ENCODE measurements at places on chromosomes 1 and 21.

DNA sequence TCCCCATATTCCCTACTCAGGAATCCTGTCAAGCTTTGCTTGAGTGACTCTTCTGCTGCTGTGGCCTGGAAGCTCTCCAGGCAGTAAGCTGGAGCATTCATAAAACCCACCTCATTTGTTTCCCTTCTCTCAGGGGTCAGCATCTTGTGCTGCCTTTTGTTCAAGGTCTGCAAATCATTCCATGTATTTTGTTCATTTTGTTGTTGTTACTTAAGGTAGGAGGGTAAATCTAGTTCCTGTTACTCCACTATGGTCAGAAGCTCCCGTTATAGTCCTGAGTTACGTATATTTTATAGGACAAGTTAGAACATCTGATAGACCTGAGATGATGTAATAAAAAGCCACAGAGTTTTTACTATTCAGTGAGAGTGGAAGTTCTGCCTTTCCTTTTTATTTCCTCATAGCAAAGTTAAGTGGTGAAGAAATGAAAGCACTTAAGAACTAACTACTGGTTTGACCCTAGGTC, 9.9 kb downstream of the SYNJ1 start:
- no peak for DNase-seq

DNA sequence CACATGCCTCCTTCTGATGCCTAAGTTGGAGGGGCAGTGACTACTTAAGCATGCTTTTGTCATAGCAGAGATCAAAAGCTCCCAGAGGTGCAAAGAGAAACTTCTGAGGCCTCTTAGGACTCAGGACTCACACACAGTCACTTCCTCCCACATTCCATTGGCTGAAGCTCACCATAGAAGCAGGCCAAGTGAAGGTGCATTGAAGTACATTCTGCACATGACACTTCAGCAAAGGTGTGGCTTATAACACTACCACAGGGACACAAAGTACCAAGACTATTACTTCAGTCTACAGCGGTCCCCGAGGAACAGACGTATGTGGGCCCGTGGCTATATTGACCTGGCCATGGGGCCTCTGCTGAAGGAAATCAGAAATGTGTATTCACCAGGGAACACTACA, 2.5 kb upstream of the POGK start:
- DNase-seq, result no peak

DNA sequence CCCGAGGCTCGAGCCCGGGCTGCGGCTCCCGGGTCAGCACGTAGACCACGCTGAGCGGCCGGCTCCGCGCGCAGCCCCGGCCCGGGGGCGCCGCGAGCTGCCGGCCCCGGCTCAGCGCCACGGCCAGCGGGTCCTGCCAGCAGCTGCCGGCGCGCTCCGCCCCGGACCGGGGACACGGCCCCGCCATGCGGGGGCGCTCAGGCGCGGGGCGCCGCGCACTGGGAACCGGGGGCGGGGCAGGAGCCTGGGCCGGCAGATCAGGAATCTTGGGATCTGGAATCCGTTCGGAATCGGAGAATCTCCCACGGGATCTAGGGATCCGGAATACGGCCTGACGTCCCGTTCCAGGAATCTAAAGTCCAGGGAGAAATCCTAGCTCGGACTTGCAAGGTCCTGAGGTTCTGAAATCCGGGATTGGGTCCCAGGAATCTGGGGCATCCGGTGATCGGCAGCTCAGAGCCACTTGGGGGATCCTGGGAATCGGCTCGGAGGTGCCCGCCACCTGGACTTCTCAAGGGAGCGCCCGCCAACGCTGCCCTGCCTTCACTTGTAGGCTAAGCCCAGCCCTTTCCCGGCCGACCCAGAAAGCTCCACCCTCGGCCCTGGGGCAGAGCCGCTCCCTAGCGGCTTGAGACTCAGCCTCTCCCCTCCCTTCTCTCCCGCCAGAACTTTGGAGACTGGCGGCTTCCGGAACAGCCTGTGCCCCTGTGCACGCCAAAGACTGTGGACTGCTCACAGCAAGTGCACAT, at the start of gene MAP3K6:
MAP3K6 (minus strand) TSS at position 551 of the 749 bp plus-strand sequence; CDS start at position 187, 364 bp downstream.
- DNase-seq, result peak; percentile 58

DNA sequence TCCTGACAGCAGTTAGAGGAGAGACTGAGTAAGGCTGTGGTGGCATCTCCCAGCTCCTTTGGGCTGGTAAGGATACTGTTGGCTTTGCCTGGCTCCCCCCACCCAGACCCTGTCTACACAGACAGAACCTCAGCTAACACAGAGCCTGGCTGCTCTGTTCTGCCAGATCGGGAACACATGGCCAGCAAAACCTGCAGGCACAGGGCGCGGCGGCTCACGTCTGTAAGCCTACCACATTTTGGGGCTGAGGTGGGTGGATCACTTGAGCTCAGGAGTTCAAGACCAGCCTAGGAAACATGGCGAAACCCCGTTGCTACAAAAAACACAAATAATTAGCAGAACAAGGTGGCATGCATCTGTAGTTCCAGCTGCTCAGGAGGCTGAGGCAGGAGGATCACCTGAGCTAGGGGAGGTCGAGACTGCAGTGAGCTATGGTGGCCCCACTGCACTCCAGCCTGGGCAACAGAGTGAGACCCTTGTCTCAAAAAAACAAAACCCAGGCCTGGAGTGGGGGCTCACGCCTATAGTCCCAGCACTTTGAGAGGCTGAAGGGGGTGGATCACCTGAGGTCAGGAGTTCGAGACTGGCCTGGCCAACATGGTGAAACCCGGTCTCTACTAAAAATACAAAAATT, 6.7 kb downstream of the CSTB start:
- DNase-seq, result no peak

- DNase-seq, result no peak
Measured at GRCh38 chr1:82848043-82848442, 1047.3 kb downstream of the ADGRL2 start.

- DNase-seq, result no peak
Measured at GRCh38 chr1:7861452-7861851, 8.6 kb upstream of the UTS2 start.

DNA sequence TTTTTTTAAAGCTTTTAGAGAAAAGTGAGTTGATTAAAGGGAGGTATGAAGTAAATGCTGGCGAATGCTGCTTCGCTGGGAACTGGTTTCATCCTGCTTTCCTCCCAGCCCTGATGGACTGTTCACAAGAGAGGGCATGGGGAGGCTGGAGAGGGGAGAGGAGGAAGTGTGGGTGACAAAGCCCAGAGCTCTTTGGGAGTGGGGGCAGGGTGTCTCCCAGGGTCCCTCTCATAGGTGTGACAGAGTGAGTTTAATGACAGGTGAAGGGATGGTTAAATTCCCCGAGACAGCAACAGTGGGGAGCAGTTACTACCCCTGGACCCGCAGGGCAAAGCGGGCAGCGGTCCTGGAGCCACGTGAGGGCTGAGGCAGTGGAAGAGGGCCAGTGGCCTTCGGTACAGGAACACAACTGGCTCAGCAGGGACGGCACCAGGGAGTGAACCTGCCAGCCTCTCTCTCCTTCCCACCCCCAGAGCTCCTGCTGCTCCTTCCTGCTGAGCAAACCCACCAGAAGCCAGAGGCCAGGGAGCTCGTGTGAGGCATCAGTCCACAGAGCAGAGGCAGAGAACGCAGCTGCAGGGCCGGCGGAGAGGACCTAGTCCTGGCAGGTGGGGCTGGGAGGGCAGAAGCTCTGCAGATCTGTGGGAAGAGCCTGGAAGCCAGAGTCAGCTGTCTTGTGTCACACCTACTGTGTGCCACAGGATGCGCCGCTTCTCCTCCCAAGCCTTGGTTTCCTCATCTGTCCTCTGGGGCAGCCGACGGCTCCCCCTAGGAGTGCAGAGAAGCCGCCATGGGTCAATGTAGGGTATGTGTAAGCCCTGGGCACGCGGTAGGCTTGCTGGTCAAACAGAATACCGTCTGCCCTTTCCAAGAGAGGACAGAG, 20.9 kb upstream of the LRP8 start:
- DNase-seq, result no peak

DNA sequence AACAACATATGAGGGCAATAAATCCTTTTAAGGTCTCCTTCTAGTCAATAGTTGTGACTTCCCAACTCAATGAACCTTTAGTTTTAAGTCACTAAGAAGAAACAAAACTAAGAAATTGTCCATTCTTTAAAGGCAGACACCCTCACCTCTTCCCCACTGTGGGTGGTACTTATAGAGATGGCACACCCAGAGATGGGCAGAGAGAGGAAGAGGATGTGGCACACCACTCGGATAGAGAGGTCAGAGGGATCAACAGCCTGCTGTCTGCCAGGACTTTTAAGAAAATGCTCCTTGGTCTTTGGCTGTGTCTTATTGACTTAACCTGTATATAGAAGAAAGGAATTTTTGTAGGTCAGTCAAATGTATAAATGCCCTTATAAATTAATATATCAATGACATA, 45.1 kb downstream of the FASLG start:
- DNase-seq, result no peak

DNA sequence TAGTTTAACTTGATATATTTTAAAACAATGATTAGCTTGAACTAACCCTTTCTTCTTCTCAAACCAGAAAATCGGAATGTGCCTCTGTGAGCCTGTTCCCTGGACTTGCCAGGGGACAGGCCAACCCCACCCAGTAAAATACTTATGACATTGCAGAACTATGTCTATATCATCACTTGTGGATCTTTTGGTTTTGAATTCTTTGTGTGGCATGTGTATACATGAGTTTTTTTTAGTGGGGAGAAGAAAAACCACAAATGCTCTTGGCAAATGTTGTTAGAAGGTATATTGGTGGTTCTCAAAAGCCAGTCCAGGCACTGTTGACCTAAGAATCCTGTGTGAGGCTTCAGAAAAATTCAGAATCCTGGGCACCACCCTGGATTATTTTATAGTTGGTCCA, 347.4 kb downstream of the SIPA1L2 start:
- DNase-seq, result no peak

GRCh38 chr1:8285103-8285502, 32.8 kb upstream of the SLC45A1 start:
- DNase-seq, result no peak

DNA sequence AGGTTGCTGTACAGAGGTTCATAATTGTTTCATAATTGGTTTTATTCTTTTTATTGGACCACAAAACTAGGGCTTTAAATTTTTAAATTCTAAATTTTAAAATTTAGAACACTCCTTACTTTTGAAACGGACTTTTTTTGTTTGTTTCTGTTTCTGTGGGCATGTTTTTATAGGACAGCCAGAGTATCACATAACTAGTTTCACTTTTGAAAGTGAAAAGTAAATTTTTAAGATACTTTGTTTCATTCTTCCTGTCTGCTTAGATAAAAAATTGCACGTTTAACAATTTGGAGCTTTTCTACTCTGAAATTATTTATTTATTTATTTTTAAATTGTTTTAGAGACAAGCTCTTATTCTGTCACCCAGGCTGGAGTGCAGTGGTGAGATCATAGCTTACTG, 29.7 kb downstream of the MDM4 start:
- no peak for DNase-seq

GRCh38 chr1:151849126-151849525, 4.4 kb downstream of the THEM5 start:
- no peak for DNase-seq

- no peak for DNase-seq
Measured at GRCh38 chr21:28781602-28782276, 210.9 kb downstream of the LTN1 start.

DNA sequence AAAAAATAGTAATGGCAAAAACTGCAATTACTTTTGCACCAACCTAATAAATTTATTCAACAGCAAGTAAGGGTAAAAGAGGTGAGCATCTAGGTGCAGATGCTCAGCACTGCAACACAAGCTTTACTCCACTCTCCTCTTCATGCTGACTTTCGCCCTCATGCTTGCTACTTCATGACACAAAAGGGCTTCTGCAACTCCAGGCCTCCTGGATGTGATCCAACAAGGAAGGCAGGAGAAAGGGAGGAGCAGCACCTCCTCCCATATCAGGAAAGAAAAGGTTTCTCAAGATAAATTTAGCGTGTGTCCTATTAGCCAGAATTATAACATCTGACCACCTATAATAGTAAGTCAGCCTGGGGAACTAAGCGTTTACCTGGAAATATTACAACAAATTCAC, 11.6 kb downstream of the SYF2 start:
- no peak for DNase-seq

DNA sequence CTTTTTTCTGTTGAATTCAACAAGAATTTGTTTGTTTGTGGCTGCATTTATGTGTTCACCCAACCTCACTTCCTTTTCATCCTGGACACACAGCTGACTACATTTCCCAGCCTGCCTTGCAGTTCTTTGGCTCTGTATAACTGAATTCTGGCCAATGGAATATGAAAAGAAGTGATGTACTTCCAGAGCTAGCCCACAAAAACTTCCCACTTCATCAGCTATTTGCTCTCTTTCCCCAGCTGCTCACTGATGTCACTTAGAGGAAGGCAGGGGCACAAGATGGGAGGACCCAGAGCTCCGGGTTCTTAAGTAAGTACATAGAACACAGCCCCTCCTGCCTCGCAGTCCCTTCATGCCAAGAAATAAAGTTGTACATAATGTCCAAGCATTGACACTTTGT, 235.0 kb upstream of the FGGY start:
- no peak for DNase-seq

GRCh38 chr1:198275597-198275996, 118.8 kb downstream of the NEK7 start:
- no peak for DNase-seq

DNA sequence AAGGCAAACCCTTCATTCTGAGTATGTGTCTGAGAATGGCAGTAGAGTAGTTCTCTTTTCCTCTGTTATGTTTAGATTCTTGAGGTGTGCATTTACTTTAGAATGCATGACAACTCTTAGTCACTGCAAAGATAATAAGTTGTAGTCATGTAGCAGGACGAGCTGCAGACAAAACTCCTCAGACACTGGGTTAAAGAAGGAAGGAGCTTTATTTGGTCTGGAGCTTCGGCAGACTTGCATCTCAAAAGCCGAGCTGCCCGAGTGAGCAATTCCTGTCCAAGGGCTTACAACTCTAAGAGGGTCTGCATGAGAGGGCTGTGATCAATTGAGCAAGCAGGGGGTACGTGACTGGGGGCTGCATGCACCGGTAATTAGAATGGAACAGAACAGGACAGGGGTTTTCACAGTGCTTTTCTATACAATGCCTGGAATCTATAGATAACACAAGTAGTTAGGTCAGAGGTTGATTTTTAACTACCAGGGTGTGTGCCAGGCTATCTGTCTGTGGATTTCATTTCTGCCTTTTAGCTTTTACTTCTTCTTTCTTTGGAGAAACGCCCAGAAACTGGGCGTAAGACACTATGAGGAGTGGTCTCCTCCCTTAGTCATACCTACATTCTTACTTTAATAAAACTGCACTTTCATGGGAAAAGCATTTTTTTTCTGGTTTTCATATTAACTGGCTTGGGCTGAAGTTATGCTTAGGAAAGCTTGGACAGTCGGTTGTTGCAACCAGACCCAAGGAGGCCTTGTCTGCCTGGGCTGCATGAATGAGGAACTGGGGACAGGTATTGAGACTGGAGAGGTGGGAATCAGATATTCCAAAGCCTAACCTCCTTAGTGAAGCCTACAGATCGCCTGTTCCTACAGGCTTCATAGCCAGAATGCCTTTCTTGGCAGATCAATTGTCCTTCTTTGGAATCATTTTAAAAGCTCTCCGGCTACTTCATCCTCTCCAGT, 115.1 kb downstream of the RHOU start:
- DNase-seq, result no peak
